ENCODE measurements at places on chromosomes 2 and 18. TPM values are rescaled to one million over a fixed set of nuclear protein-coding genes. Genes with fewer than 3 reads are reported as not detected.

GRCh38 chr2:134175834-134176233 is 78.0 kb upstream of the MGAT5 start:
- no peaks in the 10 kb centered on the region for H3K27me3 ChIP-seq
- H3K27ac ChIP-seq, result no peak overlapping the region
- no peaks in the 10 kb centered on the region for H3K4me1 ChIP-seq
- no peaks in the 10 kb centered on the region for H3K36me3 ChIP-seq

DNA sequence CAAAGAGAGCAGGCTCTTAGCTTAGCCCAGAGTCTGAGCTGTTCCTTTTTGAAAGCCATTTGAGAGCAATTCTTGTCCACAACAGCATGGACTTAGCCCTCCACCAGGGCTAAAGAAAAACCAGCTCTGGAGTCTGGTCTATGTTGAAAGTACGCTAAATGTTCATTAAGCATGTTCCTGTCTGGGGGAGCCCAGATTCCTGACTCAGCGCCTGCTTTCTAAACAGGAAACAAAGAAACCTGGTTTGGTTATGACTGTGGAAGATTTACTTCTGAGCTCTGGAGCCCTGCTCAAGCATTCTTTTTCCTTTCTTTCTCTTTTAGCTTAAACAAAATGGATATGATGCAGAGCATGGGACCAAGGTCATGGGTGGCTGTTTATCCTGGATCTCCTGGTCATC is 279.8 kb downstream of the RBM43 start:
- DNase-seq, result no peak
- H3K36me3 ChIP-seq, result no peaks in the 10 kb centered on the region
- no peak overlapping the region for H3K27ac ChIP-seq

DNA sequence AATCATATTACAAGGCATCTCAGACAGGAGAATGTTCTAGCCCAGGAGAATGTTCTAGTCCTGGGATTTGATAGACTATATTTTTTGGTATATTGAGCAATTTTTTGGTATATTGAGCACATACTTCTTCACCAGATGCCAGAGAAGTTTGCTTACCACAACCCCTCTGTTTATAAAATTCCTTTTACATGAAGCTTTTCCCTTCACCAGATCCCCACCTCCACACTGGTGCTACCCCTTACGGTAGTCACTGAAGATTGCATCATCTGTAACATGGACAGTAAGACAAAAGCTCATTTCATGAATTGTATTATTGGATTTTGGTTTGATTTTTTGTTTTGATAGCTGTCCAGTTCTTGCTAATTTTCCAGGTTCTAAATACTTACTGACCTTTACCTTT is 7.2 kb upstream of the HNMT start:
- no peak overlapping the region for H3K4me3 ChIP-seq
- no peaks in the 10 kb centered on the region for H3K4me1 ChIP-seq
- no peak overlapping the region for H3K27ac ChIP-seq
- no peak for DNase-seq
- no peaks in the 10 kb centered on the region for H3K36me3 ChIP-seq

GRCh38 chr2:170743530-170744239 is 26.5 kb upstream of the ERICH2 start:
- H3K27ac ChIP-seq, result peak overlapping the region; percentile 9
- no peaks in the 10 kb centered on the region for H3K27me3 ChIP-seq
- H3K36me3 ChIP-seq, result no peaks in the 10 kb centered on the region
- H3K4me3 ChIP-seq, result peak overlapping the region; percentile 47

GRCh38 chr2:191245046-191245868 is at the start of gene MYO1B:
Gene MYO1B, plus strand, starts transcription at chr2:191245404. Its CDS starts 31,492 bp downstream, at chr2:191276896.
- peaks cover 26% of the 10 kb centered on the region for H3K4me1 ChIP-seq
- no peaks in the 10 kb centered on the region for H3K27me3 ChIP-seq
- H3K4me3 ChIP-seq, result peak within 1 kb of the TSS; percentile 85
- peak within 1 kb of the TSS; percentile 89 for H3K27ac ChIP-seq
- H3K36me3 ChIP-seq, result no peaks in the 10 kb centered on the region

DNA sequence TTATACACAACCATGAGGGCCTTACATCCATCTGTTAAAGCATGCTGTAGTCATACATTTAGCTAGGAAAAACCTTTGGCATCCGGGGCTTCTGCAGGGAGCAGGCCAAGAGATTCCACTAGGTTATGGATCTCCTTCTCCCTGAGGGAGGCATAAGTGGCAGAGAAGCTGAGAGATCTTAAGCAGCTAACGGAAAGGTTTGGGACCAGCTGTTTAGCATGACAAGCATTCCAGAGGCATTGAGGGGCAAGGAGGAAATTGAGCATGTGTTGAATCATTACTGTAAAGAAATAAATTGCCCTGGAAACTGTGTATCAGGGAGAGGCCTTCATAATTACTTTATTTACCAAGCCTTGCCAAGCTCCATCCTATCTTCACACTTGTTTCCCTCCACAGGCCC is 643.1 kb downstream of the CNTNAP5 start:
- H3K4me3 ChIP-seq, result no peak overlapping the region
- no peak for DNase-seq
- no peaks in the 10 kb centered on the region for H3K4me1 ChIP-seq
- H3K27me3 ChIP-seq, result no peaks in the 10 kb centered on the region
- no peak overlapping the region for H3K27ac ChIP-seq
- no peaks in the 10 kb centered on the region for H3K36me3 ChIP-seq

HS6ST1 gene
- total RNA-seq, result 31.9 TPM
